ENCODE measurements at places on chromosomes 13 and 19.
A peak's percentile ranks its signal among the peaks of the same experiment; 100 is the strongest.

DNA sequence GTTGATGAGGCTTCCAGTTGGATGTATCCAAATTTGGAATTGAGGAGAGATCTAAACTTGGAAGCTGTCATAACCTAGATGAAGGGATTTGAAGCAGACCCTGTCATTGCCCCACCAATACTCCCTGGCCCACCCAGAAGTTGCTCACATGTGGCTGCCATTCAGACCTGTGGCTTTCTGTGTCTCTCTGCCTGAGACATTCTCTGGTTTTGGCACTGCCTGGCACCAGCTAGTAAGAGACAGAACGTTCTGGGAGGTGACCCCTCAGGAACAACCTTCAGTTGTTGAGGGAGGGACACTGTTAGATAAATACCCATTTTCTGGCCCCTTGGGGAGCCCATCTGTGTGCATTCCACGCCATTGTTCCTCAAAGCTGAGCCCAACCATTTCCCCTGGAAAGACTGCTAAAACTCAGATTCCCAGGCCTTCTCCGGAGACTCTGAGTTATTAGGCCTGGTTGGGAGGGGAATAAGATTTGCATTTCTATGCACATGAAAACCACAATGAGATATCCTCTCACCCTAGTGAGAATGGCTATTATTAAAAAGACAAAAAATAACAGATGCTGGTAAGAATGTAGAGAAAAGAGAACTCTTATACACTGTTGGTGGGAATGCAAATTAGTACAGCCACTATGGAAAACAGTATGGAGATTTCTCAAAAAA, 290.4 kb downstream of the TSHZ3 start:
- DNase-seq: no peak

DNA sequence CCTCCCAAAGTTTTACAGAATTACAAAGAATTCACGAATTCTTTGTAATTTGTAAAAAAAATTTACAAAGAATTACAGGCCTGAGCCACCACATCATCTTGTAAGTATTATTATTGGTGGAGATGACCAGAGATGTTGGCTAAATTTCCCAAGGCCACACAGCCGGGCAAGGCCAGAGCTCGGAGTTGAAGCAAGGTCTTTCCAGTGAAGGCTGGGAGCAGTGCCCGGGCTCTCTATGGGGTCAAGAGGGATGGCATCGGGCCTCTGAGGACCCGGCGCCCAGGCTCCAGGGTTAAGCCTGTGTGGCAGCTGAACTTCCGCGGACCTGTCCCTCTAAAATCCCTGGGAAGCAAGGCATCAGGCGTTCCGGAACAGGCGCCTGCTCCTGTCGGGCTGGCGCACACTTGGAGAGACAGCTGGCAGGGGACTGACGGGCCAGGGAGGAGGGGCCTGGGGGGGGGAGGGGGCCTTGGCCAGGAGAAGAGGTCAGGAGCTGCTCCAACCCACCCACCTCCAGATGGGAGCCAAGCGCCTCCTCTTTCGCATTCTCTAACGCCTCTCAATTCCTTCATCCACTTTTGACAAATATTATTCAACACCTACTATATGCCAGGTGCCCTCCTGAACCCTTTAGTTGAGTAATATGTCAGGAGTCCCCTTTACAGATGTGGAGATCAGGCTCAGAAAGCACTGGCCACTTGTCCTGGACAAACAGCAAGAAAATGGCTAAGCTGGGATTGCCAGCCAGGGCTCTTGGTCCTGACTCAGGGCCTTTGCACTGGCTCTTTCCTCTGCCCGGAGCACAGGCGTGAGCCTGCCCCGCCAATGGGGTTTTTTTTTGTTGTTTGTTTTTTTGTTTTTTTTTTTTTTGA, 36.8 kb upstream of the SEMA6B start:
- no peak for DNase-seq

- peak; percentile 45 for DNase-seq
Observed at GRCh38 chr13:91313103-91313502, 34.4 kb upstream of the MIR17HG start.

GRCh38 chr19:48965806-48966540, 864 bp downstream of the FTL start:
- DNase-seq: peak; percentile 90

- DNase-seq: no peak
Observed at GRCh38 chr19:3813473-3814392, 27.6 kb upstream of the MATK start.

GRCh38 chr19:6737284-6737872, at the start of gene GPR108:
Gene GPR108 (minus strand): TSS chr19:6737580. CDS start chr19:6737576, 4 bp downstream.
- peak; percentile 100 for DNase-seq

DNA sequence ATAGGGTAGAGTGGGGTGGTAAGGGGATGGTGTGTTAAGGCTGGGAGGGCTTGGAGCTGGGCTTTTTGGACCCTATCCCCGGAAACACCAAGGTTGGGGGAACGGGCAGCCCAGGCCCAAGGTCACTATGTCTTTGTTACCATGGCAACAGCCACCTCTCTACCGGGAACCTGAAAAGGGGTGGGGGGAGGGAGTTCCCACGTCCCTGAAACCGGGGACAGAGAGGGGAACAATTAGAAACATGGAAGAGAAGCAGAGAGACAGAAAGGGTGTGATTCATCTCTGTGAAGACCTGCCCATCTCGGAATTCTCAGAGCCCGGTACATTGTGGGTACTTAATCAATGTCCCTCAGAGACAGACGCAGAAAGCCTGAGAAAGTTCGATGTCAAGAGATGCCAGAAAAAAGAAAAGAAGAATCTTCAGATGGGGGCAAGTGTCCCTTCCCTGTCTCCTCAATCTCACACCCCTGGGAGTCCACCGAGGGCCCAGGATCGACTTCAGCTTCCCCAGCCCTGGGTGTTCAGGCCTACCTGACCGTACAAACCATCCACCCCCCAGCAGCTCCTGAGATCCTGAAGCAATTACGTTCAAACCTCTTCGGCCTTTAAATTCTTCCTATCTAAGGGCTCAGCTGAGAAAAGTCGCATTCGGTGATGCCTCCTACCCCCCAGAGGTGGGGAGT, 6.8 kb upstream of the LRFN1 start:
- no peak for DNase-seq

DNA sequence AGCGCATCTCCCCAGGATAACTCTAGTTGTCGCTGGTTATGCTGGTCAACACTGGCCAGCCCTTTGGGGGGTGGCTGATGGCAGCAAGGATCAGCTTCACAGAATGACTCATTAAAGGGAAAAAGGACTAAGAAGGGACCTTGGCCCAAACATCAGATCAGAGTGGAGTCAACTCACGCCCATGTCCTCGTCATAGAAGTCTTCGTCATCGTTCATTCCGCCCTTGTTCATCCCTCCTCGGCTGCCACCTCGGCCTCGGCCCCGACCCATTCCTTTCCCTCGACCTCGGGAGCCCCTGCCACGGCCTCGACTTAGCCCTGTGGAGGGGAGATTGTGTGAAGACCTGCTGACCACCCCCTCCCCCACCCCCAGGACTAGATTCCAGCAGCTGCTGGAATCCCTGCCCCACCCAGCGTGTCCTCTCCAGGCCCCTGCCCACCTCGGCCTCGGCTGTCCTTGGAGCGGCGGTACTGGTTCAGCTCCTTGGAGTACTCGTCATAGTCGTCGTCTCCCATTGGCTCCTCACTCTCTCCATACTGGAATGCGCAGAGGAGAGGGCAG, 28.6 kb downstream of the ZC3H4 start:
- DNase-seq: no peak

Data from activated CD4-positive, alpha-beta T cell treated with anti-CD3 and anti-CD28 coated beads, Interleukin-10, Interleukin-2, amounts not matched to agents 100 ng/mL and 50 ng/mL, durations not matched to agents 16 hours and 8 hours (primary cell).